OCI-M1 (cell line): ENCODE measurements at places on chromosomes 4 and X.

GRCh38 chrX:154712781-154713740 is 37.8 kb downstream of the GAB3 start:
- no peak for DNase-seq

DNA sequence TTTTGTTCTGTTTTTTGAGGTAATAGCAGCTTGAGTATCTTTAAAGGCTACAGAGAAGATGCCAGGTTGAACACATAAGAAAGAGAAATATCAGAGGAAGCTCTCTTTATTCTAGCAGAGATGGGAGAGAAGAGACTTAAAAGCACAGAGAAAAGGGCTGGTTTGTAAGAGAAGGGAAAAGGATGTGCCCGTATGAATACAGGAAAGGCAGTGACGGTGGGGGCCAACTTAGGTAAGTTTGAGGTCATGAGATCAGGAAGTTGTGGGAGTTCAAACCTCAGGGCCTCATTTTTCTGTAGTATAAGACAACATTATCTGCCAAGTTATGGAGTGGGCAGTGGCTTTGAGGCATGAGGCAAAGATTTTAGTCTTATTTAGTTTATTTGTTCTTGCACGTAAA is 121.3 kb upstream of the S100G start:
- DNase-seq: no peak

GRCh38 chr4:75584067-75584466 is 28.2 kb downstream of the ODAPH start:
- no peak for DNase-seq

DNA sequence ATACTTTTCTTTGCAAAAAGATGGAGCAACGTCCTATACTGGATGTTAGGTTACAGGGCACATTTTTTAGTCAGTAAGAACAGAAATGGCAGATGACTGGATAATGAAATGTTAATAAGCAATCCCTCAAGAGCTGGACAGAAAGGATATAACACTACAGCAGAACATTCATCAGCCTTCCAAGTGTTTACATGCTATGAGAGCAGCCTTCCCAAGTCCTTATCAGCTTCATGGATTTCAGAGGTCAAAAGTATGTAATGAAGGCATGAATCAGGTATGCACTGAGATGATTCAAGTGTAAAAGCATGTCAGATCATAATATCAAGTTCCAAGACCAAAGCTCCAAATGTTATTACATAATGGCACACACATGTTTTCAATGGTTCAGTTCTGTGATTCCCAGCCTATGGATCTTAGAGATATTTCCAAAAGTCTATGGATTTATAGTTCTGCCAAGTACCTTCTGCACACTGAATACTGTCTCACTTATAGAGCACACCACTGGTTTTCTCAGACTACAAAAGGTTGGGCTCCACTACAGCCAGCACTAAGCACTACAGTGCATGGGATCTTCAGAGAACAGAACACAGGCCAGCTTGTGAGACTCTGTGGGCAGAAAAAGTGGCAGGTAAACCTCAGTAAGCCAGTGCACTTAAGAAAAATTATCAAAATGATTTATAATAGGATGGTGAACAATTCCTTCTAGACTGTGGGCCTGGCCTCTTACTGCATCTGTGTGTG is 49.2 kb downstream of the GPC4 start:
- no peak for DNase-seq

DNA sequence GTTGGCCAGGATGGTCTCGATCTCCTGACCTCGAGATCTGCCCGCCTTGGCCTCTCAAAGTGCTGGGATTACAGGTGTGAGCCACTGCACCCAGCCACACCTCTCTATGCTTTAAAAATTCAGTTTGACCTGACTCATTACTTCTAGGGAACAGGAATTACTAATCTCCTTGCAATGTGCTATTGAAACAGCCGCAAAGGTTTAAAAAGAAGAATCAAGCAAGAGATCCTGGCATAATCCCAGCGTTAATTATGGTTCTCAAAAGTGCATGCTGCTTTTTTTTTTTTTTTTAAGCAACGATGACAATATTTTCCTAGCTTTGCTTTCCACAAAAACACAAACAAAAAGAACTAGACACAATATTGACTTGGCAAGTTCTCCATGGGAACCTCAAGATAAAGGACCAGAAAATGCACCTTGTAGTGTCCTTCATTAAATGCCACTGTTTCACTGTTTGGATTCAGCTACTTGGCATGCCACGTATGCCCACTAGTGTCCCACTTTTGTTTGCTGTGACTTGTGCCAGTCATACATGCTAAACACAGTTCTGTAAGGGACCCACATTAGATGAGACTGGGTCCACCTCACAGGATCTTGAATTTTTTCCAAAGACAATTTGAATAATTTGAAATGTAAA is 112.6 kb upstream of the PPARGC1A start:
- no peak for DNase-seq

- no peak for DNase-seq
These were observed 209.3 kb downstream of the SOWAHB start for GRCh38 chr4:76688619-76689144.

DNA sequence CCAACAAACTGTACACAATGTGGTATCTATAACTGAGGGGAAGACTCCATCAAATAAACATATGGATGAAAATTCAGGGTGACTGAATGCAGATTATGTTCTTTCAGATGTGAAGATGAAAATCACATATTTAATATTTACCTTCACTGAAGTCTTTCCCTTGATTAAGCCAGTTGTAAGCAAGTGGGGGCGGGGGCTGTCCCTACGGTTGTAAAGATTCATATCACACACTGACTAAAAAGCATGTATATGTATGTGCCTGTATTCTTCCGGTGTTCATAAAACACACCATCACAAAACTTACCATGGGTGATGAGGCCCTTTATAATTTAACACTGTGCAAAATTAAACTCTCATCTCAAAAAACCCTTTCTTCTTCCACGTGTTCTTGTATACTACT is 1.3 kb downstream of the TAB3 start:
- peak; percentile 7 for DNase-seq

GRCh38 chr4:166315721-166316467 is 442.9 kb downstream of the TLL1 start:
- no peak for DNase-seq

DNA sequence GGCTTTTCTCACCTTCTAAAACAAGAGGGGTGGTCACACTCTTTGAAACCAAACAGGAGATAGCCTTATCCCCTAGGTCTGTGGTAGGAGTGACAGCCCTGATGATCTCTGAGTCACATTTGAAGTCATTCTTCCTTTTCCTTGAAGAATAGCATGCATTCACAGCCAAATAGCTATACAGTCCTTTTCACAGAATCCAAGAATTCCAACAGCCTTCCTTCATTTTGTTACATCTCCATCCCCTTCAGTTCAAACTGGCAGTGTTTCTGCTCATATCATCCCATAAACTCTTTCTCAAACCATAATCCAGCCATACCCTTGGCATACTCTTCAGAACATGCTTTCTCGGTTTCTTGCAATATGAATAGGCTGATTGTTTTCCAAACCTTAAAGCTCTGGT is 33.3 kb upstream of the TMEM184C start:
- no peak for DNase-seq

DNA sequence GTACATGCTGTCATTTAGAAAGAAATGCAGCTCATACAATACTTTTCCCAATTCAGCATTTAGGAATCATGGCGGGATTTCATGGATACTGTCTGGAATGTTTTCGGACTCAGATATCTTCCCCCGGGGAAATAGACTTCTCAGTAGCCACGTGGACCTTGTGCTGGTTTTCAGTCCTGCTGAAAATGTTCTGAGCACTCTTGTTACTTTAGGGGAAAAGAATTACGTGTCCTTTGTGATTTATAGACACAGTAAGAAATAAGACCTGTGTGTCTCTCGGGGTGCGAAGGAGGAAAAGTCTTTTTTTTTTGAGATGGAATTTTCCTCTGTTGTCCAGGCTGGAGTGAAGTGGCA is 3.8 kb downstream of the CD99 start:
- DNase-seq: no peak

DNA sequence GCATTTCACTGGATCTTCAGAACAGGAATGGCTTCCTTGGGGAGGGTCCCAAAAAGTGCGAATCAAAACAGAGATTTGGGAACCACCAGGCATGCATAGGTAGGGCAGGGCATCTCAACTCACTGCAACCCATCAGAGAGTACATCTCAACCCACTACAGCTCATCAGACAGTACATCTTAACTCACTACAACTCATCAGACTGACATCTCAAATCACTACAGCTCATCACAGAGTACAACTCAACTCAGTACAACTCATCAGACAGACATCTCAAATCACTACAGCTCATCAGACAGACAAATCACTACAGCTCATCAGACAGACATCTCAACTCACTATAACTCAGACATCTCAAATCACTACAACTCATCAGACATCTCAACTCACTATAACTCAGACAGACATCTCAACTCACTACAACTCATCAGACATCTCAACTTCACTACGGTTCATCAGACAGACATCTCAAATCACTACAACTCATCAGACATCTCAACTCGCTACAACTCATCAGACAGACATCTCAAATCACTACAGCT is 47.5 kb upstream of the CLDN34 start:
- no peak for DNase-seq

DNA sequence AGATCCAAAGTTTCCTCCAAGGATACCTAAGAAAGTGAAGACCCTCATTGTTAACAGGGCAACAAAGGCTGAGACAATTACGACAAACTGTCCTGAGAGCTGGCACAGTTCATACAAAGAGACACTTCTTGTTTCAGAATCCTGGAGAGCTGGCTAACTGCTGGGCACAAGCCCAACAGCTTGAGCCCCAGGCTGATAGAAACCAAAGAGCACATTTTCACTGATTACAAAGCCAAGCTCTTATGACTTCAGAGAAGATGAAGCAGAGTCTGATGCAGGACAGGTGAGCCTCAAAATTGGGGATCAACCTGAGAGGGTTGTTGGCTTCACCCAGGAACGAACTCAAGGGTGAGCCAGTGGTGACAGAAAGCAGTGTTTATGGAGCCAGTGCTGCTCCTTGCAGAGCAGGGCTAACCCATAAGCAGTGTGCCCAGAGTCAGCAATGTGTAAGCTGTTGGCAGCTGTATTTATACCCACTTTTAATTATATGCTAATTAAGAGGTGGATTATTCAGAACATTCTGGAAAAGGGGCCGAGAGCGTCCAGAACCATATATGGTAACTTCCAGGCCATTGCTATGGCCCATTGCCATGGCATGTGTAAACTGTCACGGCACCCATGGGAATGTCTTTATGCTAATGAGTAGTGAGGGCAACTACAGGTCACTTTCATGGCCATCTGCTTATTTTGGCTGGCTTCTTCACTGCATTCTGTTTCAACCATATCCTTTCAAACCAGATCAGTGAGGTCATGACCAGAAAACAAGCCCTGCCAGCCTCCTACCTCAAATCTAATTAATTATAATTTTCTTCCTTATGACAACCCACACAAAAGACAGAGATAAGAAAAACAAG is 183.7 kb downstream of the EVC2 start:
- no peak for DNase-seq

DNA sequence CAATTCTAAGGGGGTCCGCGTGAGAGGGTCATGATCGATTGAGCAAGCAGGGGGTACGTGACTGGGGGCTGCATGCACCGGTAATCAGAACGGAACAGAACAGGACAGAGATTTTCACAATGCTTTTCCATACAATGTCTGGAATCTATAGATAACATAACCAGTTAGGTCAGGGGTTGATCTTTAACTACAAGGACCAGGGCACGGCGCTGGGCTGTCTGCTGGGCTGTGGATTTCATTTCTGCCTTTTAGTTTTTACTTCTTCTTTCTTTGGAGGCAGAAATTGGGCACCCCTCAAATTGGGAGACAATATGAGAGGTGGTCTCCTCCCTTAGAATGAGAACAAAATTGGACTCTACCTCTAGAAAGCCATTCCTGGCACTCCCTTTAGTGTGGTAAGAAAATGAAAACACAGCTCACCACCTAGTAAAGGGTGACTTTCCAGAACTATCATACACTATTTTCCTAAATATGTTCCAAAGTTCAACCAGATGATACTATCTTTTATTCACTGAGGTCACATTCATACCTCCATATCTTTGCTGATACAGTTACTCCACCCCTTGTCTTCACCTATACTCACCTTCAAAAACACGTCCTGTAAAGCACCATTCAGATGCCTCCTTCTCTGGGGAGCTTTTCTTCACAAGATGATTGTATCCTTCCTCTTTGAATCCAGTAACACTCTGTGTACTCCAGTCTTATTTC is 1058.3 kb upstream of the SLIT2 start:
- DNase-seq: peak; percentile 25

GRCh38 chrX:153820601-153821000 is 9.7 kb downstream of the PDZD4 start:
- no peak for DNase-seq

GRCh38 chr4:150723727-150724411 is 141.9 kb downstream of the MAB21L2 start:
- no peak for DNase-seq

DNA sequence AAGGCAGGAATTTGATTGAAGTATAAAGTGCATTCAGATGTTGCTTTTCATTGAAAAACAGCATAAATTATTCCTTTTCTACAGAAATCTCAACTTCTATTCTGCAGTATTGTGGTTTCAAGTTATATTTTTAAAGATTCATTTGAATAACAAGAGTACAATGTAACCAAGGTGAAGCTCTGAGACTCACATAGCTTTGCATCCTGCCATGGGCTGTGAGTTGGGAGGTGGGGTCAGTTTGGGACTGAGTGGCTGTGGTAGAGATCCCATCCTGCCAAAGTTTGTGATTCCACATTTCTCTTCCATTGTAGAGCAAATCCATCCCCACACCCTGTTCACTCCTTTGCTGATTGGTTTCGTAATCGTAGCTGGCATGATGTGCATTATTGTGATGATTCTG is 69.2 kb downstream of the KIT start:
- DNase-seq: no peak

GRCh38 chr4:80077639-80078038 is 4.6 kb upstream of the ANTXR2 start:
- no peak for DNase-seq
